ENCODE measurements at places on chromosomes 5 and 9.

- DNase-seq, result no peak
Observed at GRCh38 chr5:150285114-150285513, 4.5 kb downstream of the CAMK2A start.

DNA sequence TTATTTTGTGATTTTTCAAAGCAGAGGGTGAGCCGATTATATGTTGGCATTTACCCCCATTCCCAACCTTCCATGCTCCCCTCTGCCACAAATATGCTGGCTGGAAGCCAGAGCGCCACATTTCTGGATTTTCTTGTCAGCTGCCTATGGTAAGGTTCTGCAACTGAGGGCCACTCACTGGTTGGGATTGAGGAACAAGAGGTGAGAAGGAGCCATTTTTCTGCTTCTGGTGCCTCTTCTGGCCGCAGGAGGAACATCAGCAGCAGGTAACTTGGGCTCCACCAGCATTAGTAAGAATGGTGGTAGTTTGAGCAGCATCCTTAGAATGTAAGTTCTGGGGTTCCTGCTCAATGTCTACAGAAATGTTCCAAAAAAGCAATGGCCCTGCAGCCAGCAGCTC, 159.5 kb upstream of the MAST4 start:
- DNase-seq, result no peak

DNA sequence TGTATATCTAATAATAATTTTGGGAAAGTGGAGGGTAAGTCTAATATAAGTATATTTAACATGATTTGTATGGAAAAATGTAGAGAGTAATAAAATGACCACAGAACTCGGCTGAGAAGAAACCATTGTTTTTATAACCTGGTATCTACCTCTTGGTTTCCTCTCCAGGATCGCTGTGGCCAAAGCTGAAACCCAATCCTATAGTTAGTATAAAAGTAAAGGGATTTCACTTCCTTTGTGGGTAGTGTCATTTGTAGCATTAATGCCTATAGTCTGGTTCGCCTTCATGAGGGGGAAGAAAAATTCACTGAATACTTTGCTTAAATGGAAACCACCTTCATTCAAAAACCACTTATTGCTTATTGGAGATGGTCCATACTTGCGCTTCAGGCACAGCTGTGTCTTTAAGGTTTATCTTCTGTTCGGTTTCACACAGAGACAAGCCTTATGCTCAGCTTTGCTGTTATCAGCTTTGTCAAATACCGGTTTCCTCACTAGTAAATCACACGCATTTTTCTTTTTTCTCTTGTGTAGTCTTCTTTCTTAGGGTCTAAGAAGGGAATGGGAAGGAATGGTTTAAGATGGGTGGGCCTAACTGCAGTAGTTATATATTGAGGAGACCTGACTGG, 12.1 kb downstream of the PIK3R1 start:
- DNase-seq, result no peak

- no peak for DNase-seq
Observed at GRCh38 chr9:134365791-134366222, 39.6 kb downstream of the RXRA start.

- no peak for DNase-seq
Observed at GRCh38 chr9:35717132-35717870, 14.7 kb downstream of the TLN1 start.

- no peak for DNase-seq
Observed at GRCh38 chr5:174733836-174734235, 9.5 kb downstream of the MSX2 start.

- no peak for DNase-seq
Observed at GRCh38 chr9:14677396-14677795, 15.8 kb downstream of the ZDHHC21 start.

- no peak for DNase-seq
Observed at GRCh38 chr9:87198716-87199115, 251.4 kb upstream of the GAS1 start.

DNA sequence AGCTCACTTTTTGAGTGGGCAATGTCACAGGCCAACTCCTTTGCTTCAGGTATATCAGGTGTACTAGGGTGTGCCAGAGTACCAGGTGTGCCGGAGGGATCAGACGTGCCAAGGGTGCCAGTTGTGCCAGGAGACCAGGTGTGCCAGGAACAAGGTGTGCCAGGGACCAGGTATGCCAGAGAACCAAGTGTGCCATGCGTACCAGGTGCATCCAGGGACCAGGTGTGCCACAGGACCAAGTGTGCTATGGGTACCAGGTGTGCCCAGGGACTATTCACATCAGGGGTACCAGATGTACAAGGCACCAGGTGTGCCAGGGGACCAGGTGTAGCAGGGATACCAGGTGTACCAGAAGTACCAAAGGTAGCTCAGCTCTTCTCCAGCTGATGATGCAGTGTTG, 174.7 kb upstream of the S1PR3 start:
- no peak for DNase-seq

DNA sequence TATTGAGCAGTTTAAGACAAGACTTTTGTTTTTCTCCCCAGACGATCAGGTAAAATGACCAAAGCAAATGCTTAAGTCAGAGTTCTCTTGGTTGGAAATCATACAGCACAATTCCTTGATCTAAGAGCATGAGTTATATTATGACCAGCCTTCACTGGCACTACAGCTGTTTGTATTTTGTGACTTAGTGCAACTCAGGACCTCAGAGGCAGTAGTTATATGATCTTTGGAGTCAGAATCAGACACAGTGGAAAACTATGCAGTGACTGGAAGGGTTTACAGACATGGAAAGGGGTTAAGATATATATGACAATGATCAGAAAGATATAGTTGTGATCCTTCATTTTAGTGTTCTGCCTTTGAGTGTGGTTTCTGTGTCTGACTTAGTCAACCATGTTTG, 24.3 kb downstream of the RAD23B start:
- DNase-seq, result no peak

- DNase-seq, result peak; percentile 75
Observed at GRCh38 chr5:142977363-142978051, 207.3 kb downstream of the ARHGAP26 start.

GRCh38 chr5:9398227-9398626, 147.6 kb downstream of the SEMA5A start:
- no peak for DNase-seq

DNA sequence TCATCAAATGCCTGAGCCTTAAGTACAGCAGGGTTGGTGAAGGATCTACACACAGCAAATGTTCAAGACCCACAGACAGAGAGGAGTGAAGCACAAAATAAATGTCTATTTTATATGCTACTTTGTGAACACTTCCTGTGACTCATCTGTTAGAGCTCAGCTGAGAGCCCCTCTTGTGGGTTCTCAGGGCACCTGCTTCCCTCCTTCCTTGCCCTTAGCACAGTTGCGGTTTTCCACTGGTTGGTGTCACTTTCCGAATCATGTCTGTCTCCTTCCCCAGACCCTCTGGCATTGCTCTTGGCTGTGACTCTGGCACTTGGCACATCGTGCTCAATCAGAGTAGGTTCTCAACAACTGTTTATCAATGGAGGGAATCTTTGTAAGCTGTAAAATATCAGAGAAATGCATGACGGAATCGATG, 128.5 kb upstream of the STC2 start:
- DNase-seq, result no peak

DNA sequence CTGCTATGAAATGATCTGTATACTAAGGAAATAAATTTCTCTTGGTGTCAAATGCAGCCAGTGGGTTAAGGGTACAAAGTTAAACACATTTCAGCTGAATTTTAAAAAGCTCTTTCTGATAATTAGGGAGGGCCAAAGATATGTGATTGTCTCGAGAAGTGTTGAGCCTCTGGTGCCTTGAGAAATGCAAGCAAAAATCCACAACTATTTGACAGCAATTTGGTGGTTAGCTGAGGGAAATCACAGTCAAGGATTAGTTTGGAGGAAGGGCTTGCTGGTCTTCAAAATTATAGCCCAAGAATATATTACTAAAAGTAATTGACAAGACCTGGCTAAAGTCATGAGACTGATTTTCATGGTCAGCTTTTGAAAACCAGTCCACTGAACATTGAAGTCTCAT, 255.7 kb upstream of the PPP1R2B start:
- DNase-seq, result no peak

DNA sequence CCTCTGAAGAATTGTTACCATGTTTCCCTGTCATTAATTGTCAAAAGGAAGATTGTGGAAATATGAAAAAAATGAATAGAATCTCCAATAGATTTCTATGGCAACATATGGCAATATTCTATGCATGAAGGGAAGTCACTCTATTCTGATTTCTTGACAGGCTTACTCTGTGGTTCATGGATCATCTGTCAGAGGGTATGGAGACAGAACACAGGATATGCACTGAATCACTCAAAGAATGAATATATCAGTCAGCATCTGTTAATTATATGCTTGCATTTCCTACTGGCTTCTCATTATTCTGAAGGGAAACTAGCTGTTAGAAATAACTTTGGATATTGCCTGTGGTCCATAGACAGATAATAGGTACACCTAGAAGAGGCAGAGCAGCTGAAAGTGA, 918.9 kb downstream of the DTWD2 start:
- no peak for DNase-seq
